ENCODE measurements at places on chromosomes 7 and 10.

DNA sequence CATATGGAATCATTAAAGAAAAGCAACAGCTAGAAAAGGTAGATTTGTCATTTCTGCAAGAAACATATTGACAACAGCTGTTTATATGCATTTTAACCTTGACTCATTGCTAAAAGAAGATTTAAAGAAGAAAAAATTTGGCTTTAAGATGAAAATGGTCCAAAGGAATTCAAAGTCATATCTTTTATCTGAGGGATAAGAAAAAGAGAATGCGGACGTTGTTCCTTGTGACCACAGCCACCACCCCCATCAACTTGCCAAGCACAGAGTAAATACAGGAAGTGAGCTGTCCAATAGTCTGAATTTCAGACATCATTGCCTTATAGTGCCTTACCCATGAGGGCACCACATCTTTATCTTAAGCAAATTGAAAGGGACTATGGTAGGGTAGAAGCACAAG lies 7.3 kb upstream of the CRPPA start:
- DNase-seq = no peak

GRCh38 chr7:53315981-53316380 lies 280.5 kb downstream of the POM121L12 start:
- DNase-seq = no peak

DNA sequence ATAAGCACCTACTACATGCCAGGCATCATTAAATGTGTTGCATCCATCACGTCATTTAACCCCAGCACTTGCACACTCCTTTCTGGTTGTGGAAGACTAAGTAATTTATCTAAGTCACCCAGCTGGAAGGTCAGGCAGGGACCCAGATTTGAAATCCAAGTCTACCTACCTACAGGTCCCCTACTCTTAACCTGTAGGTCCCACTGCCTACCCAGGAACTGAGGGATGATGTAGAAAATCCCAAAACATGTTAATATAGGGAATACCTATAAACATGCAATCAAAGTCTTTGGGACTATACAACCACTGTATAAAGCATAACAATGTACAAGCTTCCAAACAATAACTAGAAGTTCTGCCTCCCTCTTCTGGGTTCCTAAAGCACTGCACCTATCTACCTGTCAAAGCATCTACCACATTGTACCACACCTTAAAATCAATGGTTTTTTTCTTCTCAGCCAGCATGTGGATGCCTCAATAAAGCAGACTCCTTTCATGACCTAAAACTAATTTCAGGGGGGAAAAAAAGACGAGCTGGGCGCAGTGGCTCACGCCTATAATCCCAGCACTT lies 5.6 kb downstream of the IL6 start:
- DNase-seq = peak; percentile 26

DNA sequence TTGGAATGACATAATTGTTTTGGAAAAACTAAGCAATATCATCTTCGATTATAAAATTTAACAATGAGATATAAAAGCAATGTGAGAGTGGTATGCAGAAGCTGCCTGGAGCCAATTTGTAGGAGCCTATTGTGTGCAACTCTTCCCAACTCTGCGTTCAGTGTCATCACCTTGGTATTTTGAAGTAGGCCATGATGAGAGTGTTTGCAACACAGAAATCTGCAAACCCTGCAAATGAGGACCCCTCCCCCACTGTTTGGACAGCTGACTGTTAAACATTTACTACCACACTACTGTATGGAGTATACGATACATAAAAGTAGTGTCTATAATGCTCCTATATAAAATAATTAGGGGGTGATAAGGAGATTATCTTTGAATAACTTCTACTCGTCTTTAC lies 531.3 kb downstream of the ATRNL1 start:
- DNase-seq = no peak

DNA sequence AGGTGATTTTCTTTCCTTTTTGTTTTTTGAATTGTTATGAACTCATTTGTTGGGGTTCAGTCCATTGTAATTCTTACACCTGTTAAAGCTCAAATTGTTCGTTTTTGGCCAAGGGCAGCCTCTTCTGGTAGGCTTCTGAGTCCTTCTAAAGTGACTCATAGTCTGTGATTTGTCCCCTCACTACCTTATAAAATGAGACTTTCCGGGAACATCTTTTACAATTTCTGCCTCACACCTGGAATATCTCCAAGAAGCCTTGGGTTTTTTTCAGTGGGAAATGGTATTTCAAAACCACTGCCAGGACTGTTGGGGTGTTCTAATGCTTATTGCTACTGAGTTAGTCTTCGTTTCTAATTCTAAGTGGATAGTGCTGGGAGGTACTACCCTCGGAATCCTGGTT lies 56.7 kb downstream of the BMPR1A start:
- DNase-seq = no peak

- peak; percentile 86 for DNase-seq
These were observed 171.4 kb downstream of the ST7 start for GRCh38 chr7:117124591-117125220.

DNA sequence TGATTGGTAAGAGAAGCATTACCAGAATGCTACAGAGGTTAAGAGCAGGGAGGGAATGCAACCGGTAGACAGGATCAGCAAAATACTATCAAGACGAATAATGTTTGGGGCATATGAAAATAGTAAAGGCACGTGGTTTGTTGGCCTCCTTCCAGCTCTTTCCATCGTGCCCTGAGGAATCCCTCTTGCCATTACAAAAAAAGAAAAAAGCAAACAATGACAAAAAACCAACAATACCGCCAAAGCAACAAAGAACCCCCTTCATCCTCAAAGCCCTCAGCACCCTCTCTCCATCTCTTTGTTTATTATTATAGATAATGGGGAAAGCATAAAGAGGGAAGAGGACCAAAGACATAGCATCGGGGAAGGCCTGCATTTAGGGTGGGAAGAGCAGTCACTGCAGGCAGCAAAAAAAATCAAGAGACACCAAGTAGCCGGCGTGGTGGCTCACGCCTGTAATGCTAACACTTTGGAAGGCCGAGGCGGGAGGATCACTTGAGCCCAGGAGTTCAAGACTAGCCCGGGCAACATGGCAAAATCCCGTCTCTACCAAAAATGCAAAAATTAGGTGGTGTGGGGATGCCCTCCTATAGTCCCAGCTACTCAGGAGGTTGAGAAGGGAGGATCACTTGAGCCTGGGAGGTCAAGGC lies 78.0 kb downstream of the HIP1 start:
- no peak for DNase-seq

DNA sequence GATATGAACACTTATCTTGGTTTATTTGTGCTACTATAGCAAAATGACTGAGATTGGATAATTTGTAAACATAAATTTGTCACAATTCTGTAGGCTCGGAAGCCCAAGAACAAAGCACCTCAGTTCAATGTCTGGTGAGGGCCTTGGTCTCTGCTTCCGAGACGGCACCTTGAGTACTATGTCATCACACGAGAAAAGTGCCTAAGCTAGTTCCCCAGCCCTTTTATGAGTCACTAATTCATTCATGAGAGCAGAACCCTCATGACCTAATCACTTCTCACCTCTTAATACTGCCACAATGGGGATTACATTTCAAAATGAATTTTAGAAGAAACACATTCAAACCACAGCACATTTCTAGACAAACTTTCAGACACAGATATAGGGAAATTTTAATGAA lies 52.0 kb upstream of the PRSS1 start:
- no peak for DNase-seq

DNA sequence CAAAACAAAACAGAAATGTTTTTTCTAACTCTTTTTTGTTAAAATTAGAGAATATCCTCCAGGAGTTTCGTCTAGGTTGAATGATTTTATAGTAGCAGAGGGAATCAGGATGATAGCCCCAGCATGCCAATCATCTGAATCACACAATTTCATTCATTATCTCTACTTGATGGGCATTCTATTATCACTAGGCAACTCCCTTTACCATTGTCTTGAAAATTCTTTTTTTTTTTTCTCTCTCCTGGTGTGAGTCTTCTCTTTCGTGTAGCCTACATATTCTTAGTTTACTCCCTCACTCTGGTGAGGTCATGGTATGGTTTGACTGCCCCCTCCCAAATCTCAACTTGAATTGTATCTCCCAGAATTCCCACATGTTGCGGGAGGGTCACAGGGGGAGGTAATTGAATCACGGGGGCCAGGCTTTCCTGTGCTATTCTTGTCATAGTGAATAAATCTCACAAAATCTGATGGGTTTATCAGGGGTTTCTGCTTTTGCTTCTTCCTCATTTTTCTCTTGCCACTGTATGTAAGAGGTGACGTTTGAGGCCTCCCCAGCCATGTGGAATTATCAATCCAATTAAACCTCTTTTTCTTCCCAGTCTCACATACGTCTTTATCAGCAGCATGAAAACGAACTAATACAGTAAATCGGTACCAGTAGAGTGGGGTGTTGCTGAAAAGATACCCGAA lies 105.0 kb downstream of the OTUD1 start:
- DNase-seq = no peak

GRCh38 chr7:139897422-139898090 lies 68.5 kb downstream of the TBXAS1 start:
- DNase-seq = no peak

DNA sequence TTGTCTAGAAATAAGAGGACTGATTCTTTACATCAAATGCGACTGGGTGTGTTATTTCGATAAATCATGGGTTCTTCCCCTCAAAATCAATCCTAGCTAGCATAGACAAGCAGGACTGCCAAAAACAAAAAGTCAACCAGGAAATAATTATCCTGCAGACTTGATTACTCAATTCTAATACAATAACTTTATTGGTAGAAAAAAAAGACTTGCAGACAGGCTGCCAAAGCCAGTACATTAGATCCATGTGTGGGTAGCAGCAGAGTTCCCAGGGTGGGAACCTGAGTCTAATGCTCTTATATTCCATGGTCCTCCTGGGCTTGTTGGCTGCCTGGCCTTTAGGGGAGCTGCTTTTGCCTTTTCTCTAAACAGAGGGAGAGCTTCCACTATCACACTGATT lies 7.8 kb downstream of the AFAP1L2 start:
- DNase-seq = no peak

DNA sequence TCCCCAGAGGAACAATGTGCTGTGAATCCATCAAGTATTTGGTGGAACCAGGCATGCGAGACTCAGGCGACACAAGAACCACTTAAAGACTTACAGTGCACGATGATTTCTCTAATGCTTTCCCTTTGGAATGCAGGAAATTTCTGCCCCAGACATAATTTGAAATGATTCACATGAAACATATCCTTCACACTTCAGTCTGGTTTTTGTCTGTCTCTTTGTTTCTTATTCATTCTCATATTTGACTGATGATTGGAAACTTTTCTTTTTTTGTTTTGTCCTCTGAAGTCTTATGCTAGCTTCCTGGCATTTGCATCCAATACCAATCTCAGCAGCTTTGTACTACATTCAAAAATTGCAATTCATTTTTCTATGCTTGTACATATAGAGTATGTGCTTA lies 502.8 kb downstream of the PHTF2 start:
- DNase-seq = no peak

- no peak for DNase-seq
These were observed 285.4 kb downstream of the GPR37 start for GRCh38 chr7:124480036-124480820.

GRCh38 chr7:34165927-34166550 lies 260.7 kb downstream of the BMPER start:
- no peak for DNase-seq

GRCh38 chr10:99497343-99498025 lies 35.3 kb upstream of the NKX2-3 start:
- no peak for DNase-seq

DNA sequence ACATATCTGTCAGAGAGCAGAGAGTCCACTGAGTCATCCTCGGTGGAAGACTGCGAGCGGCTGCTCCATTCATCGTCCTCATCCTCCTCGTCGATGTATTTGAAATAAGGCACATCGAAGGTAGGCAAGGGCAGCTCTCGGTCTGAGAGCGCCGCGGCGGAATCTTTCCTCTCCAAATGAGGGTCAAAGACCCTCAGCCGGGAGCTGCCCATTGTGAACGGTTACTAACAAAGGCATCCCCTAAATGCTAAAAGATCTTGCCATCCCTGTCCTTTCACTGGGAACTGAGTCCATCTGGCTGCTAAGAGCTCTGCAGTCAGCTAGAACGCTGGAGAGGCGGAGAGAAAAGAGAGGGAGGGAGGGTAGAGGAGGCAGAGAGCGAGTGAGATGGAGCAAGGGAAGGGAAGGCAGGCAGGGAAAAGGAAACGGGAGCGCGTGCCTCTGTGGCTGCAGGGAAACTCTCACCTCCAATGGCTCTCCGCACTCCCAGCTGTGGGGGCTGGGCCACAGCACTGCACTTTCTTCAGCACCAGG lies 163.4 kb downstream of the RAPGEF5 start:
- no peak for DNase-seq

GRCh38 chr10:108783897-108784296 lies 1139.4 kb downstream of the XPNPEP1 start:
- DNase-seq = no peak

DNA sequence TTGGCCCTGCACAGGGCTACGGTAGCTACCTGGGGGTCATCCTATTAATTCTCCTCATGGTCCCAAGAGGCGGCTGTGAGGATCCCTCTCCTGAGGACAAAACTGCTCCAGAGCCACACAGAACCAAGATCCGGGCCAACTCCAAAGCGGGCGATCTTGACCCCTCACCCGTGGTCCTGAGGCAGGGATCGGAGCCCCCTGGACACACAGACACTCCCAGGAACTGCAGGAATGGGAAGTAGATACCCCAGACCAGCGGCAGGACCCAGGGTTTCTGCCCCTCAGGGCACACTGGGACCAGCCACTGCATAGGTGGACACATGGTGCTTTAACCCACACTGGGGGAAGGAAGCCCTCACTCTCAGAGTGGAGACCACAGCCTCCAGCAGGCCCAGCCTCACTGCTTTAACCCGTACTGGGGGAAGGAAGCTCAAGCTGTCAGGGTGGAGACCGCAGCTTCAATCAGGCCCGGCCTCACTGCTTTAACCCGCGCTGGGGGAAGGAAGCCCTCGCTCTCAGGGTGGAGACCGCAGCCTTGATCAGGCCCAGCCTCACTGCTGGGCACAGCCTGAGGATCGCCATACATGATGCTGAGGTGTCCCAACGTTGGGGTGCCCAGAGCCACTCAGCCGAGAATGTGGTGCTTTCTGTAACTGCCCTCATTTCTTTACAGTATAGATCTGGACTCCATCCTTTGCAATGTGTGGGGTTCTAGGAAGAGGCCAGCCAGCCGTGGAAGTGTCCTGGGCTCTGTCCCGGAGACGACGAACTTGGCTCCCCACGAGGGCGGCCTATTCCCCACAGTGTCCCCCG lies 60.1 kb downstream of the DIP2C start:
- no peak for DNase-seq

DNA sequence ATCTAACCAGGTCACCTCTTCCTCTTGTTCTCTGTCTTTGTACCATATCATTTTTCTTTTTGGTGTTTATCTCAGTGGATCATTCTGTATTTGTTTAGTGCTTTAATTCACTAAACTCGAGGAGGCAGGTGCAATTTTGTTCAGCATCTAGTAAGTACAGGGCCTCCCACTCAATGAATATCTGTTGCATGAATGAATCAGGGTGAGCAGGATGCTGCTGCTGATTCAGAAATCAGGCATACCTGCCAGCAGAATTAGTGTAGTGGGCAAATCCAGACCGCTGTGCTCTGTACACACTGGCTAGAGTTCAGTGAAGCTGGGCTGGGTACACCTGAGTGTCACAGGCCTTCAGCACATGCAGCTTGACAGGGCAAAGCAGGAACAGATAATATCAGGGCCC lies 511.9 kb downstream of the SUGCT start:
- DNase-seq = no peak

GRCh38 chr10:28241741-28242399 lies 61.0 kb downstream of the MPP7 start:
- peak; percentile 83 for DNase-seq
